Posterior vena cava (tissue), 2 donors: ENCODE measurements at places on chromosomes 16 and 17.

- DNase-seq: no peak
Measured at GRCh38 chr17:18925187-18925586, 26.8 kb upstream of the SLC5A10 start.

DNA sequence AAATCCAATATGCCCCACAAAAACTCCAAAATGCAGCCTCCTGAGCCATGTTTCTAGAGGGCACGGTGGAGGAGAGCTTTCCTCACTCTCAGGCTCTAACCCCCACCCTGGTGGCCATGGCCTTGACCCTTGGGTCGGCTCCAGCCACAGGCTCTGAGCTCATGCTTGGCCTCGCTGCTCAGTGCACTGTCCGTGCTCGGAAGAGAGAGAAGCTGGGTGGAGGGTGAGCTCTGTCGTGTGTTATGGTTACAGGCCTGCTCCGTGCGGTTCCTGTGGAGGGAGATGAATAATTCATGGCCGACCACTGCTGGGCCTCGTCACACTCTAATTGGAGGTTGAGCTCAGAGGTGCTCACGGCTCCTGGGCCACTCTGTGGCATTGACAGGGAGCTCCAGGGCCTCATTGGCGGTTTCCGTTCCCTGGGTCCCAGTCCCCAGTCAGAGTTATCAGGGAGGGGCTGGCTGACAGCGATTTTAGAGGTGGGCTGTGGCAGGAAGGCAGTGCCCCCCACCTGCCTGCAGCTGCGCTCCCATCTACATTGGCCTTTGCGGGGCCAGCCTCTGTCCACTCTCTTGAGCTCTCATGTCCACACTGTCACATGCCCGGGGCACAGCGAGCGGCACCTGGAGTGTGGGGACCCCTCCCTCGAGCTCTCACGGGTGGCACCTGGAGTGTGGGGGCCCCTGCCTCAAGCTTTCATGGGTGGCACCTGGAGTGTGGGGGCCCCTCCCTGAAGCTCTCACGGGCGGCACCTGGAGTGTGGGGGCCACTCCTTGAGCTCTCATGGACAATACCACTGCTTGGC lies 24.9 kb downstream of the ACSF3 start:
- peak; percentile 77 for DNase-seq

GRCh38 chr16:35714665-35715064 lies 2255.3 kb downstream of the TP53TG3F start:
- no peak for DNase-seq

- DNase-seq: no peak
Measured at GRCh38 chr17:57037411-57037810, 47.6 kb upstream of the AKAP1 start.

DNA sequence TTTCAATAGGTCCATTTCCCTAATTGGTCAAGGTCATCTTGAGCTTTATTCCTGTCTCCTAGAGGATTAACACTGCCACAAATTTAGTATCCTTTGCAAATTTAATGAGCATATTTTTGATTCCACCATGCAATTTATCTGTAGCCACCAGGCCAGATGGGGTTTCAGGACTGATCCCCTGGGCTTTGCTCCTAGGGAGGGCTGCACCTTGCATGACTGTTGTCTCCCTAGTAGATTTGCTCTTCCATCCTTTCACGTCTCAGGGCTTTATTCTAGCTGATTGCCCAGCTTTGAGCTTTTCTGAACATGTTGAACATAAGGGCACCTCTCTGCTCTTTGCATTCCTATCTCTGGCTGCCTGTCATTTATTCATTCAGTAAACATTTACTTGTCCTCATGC lies 7.7 kb upstream of the KCNH6 start:
- no peak for DNase-seq

DNA sequence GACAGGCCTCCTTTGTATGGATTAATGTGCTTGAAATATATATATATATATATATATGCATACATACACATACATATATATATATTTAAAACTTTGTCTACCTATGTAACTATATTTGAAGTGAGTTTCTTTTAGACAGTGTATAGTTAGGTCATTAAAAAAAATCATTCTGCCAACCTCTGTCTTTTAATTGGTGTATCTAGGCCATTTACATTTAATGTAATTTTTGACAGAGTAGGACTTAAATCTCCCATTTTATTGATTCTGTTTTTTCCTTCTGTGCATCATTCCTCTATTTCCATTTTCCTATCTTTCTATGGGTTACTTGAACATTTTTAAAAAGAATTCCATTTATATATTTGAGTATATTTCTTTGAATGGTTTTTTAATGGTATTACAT lies 125.2 kb downstream of the IRF8 start:
- no peak for DNase-seq

DNA sequence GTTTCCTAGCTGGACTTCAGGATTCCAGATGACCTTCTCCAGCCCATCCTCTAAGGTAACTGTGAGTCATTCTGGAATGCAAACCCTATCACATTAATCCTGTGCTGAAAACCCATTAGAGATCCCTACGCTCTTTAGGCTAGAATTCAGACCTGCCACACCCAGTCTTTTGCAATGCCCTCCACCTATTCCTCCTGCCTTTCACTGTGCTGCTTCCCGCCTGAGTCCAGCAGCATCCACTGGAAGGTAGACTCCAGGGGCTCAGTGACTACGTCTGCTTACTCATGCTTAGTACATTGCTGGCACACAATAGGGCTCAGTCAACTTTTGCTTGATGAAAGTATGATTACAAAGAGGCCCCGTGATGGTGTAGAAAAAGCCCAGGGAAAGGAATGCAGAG lies 121.1 kb downstream of the SPACA3 start:
- DNase-seq: no peak
